ENCODE measurements at places on chromosomes 7 and 10.
A peak's percentile ranks its signal among the peaks of the same experiment; 100 is the strongest.

GRCh38 chr10:103758294-103758681 lies 97.1 kb downstream of the SH3PXD2A start:
- DNase-seq: no peak

GRCh38 chr10:126650161-126650560 lies 20.3 kb downstream of the C10orf90 start:
- no peak for DNase-seq

DNA sequence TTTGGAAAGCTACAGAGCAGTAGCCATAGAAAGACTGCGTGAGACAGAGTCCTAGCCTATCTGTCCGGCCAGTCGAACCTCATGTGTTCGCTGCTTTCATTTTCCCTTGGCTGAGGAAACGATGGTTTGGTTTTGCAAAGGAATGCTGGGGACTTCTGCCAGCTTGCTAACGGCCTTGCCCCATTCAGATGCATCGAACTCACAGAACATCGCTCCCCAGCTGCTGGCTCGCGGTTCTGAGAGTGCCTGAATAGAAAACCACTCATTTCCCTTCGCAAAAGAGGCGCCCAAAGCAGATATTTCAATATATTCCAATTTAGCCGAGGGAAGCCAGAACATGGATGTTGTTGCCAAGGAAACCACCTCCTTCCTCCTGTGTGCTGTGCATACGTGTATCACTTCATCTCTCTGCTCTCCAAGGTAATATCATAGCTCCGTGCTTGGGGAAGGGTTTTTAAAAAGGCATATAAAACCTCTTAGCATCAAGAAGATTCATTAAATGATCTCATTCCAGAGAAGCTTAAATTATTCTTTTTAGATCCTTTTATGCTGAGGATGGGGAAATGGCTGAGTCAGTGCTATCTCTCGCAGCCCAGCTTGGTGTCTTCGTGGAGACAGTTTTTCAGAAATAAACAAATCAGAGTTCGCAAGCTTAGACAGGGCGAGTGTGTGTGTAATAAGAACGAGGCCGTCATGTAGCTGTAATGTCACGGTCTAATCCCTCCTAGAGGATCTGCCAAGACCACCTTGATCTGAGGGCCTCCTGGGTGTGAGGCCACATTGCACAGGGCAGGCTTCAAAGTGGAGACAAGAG lies 215.2 kb downstream of the RPS24 start:
- DNase-seq: no peak

- DNase-seq: no peak
Observed at GRCh38 chr7:33038639-33039038, 23.9 kb downstream of the NT5C3A start.

DNA sequence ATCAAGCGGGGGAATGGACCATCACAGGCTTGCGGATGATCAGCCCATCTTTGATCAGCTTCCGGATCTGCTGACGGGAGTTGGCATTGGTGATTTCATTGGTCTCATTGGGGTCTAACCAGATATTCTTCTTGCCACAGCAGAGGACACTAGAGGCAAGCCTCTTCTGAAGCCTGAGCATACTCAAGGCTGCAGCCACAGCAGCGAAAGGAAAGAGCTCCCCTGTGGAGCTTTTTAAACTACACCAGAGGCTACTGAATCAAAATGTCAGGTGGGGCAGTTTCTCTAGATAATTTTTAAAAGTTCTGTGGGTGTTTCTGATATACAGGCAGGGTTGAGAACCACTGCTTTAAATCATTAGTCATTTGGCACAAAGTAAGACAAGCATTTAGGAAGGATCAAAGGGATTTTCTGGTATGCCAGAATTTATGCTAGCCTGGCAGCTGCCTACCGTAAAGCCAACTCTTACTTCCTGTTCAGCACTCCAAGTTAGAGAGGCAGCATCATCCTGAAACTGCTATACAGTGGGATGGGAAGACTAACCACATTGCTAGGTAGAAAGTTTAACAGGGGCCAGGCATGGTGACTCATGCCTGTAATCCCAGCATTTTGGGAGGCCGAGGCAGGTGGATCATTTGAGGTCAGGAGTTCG lies 7.0 kb downstream of the NAPEPLD start:
- peak; percentile 12 for DNase-seq

- no peak for DNase-seq
Observed at GRCh38 chr10:110618230-110618610, 25.9 kb upstream of the RBM20 start.

GRCh38 chr10:124353091-124353815 lies 65.5 kb downstream of the OAT start:
- no peak for DNase-seq

DNA sequence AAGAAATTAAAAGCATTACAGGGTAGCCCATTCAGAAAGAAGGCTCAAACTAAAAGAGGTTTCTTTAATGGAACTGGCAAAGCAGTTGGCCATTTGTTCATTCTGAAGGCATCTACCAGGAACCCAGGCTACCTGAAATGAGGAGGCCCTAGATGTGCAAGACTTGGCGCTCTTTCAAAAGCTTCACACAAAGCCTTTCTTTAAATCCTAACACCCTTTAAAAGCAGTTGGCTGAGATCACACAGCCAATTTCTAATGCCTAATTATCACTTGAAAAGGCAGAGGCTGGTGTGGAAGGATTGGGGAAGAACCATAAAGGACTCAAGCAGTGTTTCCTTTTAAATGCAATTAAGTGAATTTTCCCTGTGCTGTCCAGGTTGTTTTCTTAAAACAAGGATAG lies 23.2 kb downstream of the PPP1R17 start:
- DNase-seq: no peak

GRCh38 chr10:119657725-119658124 lies 6.5 kb downstream of the BAG3 start:
- DNase-seq: no peak

DNA sequence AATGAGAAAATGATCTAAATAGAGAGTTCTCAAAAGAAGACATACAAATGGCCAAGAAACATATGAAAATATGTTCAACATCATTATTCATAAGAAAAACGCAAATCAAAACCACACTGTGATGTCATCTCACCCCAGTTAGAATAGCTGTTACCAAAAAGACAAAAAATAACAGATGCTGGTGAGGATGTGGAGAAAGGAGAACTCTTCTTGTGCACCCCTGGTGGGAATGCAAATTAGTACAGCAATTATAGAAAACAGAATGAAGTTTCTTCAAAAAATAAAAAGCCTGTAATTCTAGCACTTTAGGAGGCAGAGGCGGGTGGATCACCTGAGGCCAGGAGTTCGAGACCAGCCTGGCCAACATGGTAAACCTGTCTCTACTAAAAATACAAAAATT lies 199.3 kb downstream of the PARD3 start:
- DNase-seq: no peak

DNA sequence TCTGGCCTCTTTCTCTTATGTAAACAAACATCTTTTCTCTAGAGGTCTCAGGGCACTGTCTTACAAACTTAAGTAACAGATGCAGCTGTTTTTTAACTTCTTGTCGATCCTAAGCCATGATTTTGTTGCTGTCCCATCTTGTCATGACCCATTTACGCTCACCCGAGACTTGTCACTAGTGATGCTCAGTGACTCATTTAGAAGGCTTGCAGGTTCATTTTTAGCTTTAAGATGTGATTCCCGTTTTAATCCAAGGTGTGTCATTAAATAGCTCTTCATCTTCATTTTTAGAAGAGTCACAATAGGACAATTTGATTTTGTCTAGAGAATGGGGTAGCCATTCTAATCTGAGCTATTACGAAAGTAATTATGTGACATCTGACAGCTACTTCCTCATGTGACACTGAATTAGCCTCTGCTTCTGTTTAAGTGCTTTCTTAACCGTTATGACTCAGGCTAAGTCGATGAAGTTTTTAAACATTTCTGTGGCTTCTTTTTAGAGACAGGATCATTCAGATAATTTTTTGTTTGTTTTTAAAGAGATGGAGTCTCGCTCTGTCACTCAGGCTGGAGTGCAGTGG lies 42.7 kb downstream of the SPDYE5 start:
- DNase-seq: peak; percentile 35

GRCh38 chr10:7000061-7000460 lies 410.8 kb downstream of the SFMBT2 start:
- DNase-seq: no peak

DNA sequence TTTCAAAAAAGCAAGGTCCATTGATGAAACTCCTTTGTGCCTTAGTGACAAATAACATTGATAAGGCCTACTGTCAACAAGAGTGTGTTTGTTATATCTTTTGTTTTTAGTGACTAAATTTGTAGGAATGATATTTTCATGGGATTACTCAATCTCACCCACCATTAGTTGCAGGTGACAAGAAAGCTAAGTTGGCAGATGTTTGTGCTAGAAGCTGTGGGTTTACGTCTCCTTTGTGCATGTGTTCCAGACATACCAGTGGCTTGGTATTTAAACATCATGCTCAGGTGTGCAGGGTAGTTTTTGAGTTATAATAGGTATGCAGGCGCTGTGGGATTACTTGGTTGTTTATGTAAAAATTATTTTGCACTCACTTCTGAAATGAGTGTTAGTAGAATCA lies 178.6 kb downstream of the ANKRD30A start:
- no peak for DNase-seq

DNA sequence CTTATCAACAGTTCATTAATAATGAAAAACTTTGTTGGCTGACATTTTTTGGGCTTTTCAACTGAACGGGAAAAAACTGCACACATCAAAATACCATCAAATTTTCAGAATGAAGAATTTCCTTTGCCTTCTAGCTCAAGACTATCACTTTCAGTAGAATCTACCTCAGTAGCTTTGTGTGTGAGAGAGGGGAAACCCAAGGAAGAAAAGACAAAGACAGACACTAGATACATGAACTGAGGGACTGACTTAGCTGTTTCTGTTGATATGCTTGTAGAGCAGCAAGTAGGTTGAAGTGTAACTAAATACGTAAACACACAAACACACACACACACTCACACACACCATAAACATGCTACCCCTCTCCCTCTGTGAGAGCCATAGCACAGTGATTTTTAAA lies 257.1 kb downstream of the CDK14 start:
- peak; percentile 38 for DNase-seq

DNA sequence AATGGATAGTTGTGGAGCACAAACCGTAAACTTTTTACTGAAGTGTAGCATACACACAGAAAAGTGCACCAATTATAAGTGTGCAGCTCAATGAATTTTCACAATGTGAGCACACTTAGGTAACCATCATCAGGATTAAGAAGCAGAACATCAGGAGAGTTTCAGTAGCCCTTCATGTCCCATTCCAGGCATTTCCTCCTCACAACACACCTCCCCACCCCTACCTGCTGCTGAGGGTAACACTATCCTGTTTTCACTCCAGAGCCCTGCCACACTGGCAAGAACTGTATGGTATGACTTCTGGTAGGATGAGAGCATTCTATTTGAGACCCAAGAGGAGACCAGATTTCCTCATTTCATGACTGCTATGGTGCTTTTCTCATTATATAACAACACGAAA lies 166.5 kb downstream of the PPP1R3A start:
- no peak for DNase-seq

GRCh38 chr10:43111921-43112607 lies 26.2 kb upstream of the CSGALNACT2 start:
- no peak for DNase-seq

DNA sequence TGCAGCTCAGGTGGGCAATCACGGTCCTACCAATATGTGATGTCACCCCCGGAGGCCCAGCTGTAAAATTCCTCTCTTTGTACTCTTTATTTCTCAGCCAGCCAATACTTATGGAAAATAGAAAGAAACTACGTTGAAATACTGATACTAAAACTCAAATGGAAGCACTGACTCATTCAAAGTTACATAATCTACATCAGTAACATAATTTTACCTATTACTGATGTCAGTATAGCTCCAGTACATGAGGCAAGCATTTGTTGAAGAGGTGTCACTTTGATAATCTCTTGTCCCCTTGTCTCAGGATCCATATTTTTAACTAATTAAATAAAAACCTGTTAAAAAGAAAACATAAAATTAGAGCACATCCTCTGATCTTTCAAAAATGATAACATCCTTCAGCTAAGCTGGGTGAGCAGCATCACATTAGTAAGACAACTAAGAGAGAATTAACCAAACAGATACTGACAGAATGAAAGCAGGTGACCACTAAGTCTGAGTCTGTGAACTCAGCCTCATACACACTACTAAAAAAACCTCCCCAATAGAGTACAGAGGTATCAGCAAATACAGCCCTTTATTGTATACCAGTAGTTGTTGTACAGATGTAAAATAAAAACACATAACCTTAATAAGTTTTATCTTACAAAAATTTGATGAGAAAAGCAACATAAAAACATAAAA lies 17.6 kb downstream of the SLC25A40 start:
- no peak for DNase-seq

GRCh38 chr7:38068461-38068860 lies 109.6 kb upstream of the STARD3NL start:
- no peak for DNase-seq

DNA sequence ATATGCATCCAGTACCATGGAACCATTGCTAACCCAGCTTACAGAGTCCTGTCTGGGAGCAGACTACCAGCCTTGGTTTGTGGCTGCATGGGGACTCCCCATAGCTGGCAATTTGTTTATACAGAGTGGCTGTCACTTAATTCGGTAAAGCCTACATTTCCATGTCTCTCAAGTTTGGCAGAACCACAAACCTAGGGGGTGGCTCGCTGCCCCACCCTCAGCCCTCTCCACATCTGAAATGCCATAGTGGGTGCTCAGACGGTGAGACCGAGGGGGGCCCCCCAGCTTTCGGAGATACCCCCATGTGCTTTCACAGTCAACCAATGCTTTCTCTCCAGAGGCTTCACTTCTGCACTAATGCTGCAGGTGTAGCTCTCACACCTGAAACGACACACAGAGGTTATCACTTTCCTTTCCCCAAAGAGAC lies 75.5 kb upstream of the KAT6B start:
- peak; percentile 25 for DNase-seq

DNA sequence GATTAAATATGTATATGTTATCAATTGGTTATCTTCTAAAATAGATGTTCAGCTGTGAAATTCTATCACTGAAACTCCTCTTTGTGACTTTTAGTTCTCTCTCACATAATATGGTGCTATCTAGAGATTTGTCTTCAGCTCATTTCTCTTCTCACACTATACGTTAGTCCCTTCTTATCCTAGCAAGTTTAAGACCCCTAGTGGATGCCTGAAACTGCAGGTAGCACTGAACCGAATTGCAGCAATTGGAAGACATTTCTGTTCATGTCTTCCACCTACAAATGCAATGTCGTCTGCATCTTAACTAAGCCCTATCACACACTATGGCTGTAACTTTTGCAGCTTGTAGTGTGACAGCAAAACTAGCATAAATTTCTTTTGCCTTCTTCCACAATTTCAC lies 442.7 kb upstream of the POM121L12 start:
- DNase-seq: no peak

GRCh38 chr7:152202056-152202455 lies 176.6 kb downstream of the GALNT11 start:
- DNase-seq: no peak

DNA sequence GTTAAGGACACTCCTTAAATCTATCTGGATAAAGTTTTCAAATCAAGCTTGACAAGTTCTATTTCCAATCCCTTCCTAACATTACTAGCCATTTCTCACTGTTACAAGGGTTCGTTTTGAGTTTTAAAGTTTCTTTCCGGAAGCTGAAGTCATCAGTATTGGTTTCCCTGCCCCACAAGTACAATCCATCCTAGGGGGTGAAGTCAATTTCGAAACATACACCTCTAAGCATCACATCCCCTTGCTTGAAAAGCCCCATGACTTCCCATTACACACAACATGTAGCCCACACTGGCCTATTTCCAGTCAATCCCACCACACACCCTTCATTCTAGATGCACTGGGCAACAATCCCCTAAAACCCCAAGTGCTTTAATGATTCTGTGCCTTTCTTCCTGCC lies 13.0 kb downstream of the DPY19L1 start:
- DNase-seq: no peak
